NCI-H2081 (cell line): ENCODE measurements at places on chromosomes 5 and 9.

GRCh38 chr5:94217745-94218144, 400.7 kb downstream of the KIAA0825 start:
- no peak for DNase-seq

DNA sequence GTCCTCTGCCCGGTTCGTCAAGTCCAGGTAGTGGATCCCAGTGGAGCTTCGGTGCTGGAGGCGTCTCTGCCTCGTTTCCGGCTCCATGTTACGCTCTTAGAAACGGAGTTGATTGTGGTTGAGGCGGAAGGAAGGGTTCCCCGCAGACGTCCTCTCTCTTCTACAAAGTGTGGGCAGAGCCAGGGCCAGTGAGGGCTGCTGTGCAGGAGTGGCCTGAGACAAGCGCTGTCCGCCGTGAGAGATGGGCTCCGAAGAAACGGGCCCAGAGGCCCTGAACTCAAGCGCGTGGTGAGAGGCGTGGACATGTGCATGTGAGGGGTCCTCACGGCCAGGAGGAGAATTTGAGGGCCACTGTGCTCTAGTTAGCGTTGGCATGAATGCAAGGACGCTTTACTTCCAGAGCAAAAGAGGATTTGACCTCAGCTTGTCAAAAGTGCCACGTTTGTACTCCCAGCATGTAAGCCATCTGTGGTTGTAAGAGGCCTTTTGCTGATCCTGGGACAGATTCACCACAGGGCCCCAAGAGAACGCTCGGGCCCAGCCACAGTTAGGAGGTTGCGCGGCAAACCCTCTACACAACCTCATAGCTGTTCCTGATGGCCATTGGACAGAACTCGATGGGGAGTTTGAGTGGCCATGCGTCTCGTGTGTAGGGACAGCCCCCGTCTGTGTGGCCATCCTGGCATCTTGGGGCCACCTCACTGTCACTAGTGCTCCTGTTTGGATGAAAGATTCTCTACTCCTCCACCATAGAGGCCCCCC, 10.2 kb downstream of the MAN1B1 start:
- no peak for DNase-seq

- no peak for DNase-seq
Measured at GRCh38 chr5:22465177-22465576, 388.0 kb downstream of the CDH12 start.

DNA sequence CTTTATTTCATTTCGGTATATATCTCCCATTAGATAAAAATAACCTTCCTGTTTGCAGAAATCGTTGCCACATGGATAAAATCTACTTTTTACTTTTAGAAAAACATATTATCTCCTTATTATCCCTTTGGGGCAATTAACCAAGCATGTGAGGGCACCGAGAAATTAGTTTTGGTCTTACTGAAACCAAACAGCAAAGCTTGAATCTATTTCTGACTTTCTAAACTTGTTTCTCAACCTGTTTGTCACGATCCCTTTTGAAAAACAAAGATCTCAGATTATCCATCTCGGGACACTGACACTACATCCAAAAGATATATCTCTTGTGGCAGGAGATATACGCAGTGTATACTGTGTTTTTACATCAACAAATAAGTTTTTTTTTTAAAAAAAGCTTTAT, 2.3 kb downstream of the TUT7 start:
- no peak for DNase-seq

DNA sequence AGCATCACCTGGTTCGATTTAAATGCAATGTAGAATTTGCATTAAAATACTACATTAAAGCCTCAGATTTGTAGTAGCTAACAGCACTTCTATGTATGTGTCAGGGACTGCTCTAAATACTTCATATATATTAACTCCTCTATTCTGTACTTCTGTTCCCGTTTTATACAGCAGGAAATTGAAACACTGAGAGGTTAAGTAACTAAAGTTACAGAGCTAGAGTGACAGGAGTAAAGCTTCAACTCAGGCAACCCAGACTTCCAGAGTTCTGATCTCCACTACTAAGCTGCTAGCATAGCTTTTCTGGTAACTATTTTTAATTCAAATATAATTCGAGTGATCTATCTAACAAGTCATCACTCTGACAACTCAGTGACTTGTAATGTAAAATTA, 619 bp upstream of the APC start:
- DNase-seq = no peak
